Cortex of kidney (tissue), 1 donor: ENCODE measurements at places on chromosomes 7 and 10.

DNA sequence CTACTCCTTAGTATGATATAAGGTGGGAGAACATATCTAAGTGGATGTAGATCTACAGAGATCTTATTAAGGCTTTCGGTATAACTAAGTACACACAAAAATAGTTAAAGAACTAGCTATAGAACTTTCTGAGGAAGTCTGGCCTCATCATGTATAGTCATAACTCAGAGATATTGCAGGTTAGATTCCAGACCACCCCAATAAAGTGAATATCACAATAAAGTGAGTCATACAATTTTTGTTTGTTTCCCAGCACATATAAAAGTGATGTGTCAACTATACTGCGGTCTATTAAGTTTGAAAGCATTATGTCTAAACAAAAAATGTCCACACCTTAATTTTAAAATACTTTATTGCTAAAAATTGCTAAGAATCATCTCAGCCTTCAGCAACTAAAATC is 24.7 kb upstream of the SEMA3A start:
- no peak for DNase-seq

DNA sequence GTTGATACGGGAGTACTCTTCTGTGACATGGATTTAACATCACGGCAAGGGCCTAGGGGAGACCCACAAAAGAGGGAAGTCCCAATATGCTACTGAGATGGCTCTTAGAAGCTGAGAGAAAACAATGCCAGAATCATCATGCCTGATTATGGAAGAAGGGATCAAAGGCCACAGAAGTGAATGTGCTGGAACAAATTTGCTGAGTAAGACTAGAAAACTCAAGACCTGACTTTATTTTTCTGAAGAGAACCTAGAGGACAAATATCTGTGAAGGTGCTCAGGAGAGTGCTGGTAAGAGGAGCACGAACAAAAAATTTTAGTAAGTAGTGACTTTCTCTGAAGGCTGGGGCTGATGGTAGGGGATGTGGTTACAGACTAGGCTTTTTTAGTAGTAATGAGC is 277.0 kb downstream of the ZEB1 start:
- DNase-seq, result no peak

DNA sequence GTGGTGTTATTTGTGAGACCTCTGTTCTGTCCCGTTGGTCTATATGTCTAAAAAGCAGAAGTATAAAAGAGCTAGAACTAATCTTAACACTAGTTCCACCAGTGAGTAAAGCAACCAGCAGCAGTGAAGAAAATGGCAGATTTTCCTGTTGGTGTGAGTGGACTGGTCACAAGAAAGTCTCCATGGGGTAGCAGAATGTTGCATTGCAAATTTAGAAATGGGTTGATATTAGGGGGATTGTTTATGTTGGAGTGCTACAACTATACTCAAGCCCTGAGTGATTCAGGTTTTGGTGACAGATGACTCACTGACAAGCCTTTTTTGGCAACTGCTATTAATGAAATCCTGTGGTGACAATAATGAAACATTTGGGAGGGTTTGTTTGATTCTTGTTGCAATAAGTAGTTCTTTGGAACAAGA is 5.6 kb downstream of the AVL9 start:
- DNase-seq, result no peak

- no peak for DNase-seq
Observed at GRCh38 chr7:49580000-49580399, 193.4 kb upstream of the VWC2 start.

DNA sequence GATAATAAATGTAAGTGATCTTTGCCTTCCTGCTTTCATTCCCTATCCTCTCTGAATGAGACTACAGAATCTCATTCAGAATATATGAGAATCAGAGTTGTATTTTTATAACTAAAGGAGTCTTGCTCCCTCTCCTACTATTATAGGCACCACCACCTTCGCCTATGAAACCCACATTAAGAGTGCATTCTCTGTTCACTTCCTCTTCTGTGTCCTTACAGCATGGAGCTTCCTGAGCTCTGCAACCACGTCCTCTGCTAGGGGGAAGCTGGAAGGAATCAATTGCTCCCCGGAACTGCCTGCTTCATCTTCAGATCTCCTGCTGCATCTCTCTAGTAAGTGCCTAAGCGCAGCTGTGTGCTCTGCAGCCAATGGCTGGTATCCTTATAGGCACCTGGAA is 820.7 kb downstream of the GRID1 start:
- DNase-seq, result no peak

- no peak for DNase-seq
Observed at GRCh38 chr7:37225285-37225969, 223.2 kb downstream of the ELMO1 start.

GRCh38 chr10:130243015-130243414 is 106.8 kb downstream of the GLRX3 start:
- DNase-seq, result no peak

DNA sequence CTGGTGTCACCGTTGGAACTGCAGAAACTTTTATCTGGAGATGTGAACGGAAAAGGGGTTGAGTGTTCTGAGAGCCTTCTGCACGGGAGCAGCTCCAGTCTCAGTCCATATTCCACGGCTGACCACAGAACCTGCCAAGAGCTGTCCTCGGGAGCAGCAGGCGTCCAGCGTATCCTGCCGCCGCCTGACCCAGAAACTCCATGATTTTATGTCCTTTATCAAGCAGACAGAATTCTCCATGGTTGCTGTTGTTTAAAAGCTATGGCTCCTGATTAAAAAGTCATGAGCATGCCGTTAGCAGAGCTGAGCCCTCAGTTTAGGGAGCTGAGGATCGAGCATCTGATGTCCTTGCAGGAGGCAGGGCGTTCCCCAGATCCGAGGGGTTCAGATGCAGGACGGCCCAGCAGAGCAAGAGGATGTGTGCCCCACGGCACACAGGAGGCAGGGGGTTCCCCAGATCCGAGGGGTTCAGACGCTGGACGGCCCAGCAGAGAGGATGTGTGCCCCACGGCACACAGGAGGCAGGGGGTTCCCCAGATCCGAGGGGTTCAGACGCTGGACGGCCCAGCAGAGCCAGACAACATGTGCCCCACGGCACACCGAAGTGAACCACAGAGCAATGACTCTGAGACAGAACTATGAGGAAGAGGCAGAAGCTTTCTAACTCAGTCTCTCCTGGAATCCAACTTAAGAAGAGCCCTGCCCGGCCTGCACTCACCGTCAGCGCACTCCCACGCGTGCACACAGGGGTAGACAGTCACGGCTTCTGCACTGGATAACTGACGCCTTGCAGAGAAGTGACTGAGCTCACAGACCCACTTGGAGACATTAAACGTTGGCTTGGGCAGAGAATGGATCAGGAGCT is 96.4 kb downstream of the WDR37 start:
- no peak for DNase-seq

DNA sequence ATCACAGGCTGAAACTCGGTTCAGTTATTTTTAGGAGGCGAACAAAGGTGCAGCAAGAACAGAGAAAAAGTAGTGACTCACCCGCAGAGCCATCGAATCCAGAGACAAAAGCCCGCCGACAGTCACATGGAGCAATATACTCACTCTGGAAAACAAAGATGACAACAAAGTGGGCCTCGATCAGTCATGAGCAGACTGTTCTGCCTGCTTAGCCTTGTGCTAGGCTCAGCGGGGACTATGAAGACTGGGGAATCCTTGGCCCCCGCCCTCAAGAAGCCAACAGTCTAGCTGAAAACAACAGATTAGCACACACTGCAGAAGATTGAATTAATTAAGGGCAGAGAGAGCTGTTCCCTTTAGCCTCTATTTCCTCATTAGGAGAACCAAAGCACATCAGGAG is 30.4 kb downstream of the XPNPEP1 start:
- no peak for DNase-seq

GRCh38 chr7:133190650-133191049 is 62.2 kb upstream of the EXOC4 start:
- DNase-seq, result no peak

DNA sequence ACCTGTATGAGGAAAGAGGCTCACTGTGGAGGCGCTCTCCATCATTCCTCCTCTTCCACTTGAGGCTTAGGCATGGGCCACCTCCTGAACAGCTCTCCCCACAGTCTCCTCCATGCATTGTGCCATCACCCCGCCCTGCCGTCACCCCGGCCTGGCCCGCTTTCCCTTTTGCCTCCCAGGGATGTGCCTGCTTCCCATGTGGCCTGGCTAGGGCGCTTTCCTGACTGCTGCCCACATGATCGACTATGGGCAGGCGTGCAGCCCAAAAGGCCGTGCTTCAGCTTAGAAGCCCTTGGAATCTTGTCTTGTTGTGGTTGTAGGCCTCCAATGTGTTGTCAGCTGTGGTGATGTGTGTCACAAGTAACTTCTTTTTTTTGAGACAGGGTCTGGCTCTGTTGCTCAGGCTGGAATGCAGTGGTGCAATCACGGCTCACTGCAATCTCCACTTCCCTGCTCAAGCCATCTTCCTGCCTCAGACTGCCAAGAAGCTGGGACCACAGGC is 1.8 kb upstream of the ACTR3C start:
- DNase-seq, result no peak

DNA sequence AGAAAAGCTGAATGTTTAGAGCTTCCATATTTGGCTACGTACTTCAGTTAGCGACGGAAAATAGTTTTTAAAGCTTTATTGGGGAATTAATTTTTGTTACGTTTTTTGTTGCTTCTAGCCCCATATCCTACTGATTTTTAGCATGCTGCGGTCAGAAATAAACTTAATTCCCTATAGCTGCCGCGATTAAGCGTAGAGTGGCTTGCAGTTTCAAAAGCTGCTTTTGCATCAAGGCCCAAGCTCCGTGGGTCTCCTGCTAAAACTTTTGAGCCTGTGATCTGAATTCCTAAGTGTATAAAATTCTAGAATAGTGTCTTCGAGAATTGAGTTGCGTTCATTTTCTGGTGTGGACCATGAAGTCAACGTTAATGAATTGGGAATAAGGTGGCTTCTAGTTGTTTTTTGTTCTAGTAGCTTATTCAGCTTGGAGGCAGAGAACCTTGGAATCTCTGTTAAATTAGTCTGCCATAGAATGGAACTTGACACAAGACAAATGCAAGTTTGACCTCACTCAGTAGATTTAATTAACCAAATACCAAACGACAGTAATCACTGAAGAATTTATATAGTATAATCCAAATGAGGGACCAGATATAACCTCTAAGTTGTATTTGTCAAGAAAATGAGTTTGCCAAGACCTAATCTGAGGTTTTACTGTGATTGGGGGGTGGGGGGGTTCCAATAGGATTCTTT is 977 bp downstream of the CALU start:
- DNase-seq, result no peak

GRCh38 chr10:93352638-93353383 is 129.3 kb downstream of the MYOF start:
- DNase-seq, result no peak

GRCh38 chr7:15626041-15626440 is 60.4 kb downstream of the MEOX2 start:
- no peak for DNase-seq
